Lung (tissue), 17 donors: ENCODE measurements at places on chromosomes 11 and 22. TPM values are rescaled to one million over a fixed set of nuclear protein-coding genes. Genes with fewer than 3 reads are reported as not detected.

Gene TMPRSS13
- 9.4 TPM for total RNA-seq

Gene TIGD3
- total RNA-seq: 0.21 TPM

Gene DDI1
- not detected for total RNA-seq

Gene HTR3B
- not detected for total RNA-seq

Gene ZNF214
- 14.1 TPM for total RNA-seq

Gene YPEL4
- 1.3 TPM for total RNA-seq

Gene OR4S1
- total RNA-seq: not detected

Gene HOATZ
- 32.6 TPM for total RNA-seq

Gene SMC1B
- total RNA-seq: not detected

Gene FAM180B
- total RNA-seq: not detected

Gene BACE1
- 18.6 TPM for total RNA-seq

Gene MMP12
- total RNA-seq: 0.34 TPM
